Large intestine (tissue), 12 donors: ENCODE measurements at places on chromosomes 4 and X. TPM values are rescaled to one million over a fixed set of nuclear protein-coding genes. Genes with fewer than 3 reads are reported as not detected.

Gene ALB
- 20.3 TPM for polyA plus RNA-seq

Gene CLCN4
- polyA plus RNA-seq: 1.9 TPM

Gene RBM46
- polyA plus RNA-seq: 0.06 TPM

Gene STOX2
- 4.4 TPM for polyA plus RNA-seq

Gene ADGRA3
- polyA plus RNA-seq: 51.5 TPM
